Central memory CD4-positive, alpha-beta T cell (primary cell): ENCODE measurements at places on chromosomes 2 and 18.
A peak's percentile ranks its signal among the peaks of the same experiment; 100 is the strongest.

- DNase-seq = no peak
Observed at GRCh38 chr18:48956356-48956755, 5.6 kb upstream of the SMAD7 start.

GRCh38 chr2:241111440-241111805 is 9.3 kb upstream of the MTERF4 start:
- peak; percentile 57 for DNase-seq

DNA sequence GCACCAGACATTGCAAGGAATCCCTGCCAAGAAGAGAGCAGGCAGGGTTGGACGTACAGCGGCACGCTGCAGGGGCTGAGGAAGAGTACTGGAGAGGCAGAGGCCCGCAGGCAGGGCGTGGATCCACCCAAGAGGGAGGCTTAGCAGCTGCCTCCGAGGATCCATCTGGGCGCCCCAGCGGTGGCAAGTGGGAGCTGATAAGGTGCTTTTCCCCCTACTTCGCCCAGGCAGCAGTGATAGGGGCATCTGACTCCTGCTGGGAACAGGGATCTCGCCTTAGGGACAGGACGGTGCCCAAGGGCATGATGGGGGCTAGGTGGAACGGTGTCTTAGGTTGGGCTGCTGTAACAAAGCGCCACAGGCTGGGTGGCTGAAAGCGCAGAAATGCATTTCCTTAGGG is 67.4 kb upstream of the HS6ST1 start:
- no peak for DNase-seq

DNA sequence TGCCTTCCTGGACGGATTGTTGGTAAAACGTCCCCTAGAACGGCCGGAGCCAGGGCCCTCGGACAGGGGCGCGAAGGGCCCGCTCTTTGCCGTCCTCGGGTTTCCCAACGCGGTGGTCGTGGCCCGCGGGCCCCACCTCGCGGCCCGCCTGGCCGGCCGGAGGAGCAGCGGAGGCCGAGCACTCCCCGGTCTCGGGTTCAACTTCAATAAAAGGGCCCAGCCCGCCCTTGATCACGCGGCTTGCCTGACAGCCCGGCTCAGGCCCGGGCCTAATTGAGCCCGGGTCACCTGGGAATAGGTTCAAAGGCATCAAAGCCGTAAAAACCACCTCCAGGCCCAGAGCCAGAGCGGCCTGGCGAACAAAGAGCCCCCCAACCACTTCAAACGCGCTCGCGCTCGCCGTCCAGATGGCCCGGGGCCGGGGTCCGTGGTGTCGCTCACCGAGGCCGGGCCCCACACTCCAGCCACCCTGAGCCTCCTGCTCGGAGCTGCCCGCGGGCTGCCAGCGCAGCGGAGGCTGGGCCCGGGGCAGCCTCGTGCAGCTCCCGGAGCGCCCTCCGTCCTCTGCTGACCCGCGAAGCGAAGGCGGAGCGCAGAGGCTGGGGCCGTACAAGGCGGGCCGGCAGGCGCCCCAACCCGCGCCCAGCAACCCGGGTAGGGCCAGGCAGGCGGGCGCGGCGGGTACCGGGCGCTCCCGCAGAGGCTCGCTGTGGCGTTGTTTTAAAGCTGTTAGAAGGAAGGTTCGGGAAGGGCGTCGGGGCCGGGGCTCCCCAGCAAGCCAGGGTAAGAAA is 1.1 kb upstream of the TWIST2 start:
- DNase-seq = no peak

GRCh38 chr18:54263904-54264336 is 5.4 kb upstream of the POLI start:
- no peak for DNase-seq

DNA sequence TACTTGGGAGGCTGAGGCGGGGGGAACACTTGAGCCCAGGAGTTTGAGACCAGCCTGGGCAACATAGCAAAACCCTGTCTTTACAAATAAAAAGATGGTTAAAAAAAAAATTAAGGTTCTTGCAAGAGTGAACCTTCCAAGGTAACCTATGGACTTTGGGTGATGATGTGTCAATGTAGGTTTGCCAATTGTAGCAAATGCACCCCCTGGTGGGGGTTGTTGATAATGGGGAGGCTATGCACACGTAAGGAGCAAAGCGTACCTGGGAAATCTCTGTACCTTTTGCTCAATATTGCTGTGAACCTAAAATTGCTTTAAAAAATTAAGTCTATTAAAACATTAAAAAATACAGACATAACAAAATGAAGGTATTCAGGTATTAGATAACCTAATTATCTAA is 70.4 kb downstream of the CWC22 start:
- DNase-seq = no peak

DNA sequence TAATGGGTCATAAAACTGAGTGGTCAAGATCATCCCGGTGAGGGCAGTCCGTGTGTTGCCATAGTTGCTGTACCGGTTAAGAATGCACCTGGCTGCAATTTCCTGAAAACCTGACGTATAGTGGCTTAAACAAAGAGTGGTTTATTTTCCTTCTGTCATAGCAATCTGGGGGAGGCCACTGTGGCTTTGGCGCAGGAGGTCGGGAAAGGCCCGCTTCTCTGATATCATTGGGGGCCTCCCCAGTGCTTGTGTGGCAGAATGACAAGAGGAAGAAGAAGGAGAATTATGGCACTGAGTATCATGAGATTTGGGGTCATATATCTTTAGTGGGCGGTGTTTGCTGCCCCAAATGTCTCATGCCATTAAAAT is 4.4 kb downstream of the C2orf92 start:
- DNase-seq = no peak

GRCh38 chr2:185221-185620 is 78.6 kb downstream of the SH3YL1 start:
- no peak for DNase-seq

- no peak for DNase-seq
Observed at GRCh38 chr2:68537011-68537410, 69.6 kb downstream of the APLF start.

DNA sequence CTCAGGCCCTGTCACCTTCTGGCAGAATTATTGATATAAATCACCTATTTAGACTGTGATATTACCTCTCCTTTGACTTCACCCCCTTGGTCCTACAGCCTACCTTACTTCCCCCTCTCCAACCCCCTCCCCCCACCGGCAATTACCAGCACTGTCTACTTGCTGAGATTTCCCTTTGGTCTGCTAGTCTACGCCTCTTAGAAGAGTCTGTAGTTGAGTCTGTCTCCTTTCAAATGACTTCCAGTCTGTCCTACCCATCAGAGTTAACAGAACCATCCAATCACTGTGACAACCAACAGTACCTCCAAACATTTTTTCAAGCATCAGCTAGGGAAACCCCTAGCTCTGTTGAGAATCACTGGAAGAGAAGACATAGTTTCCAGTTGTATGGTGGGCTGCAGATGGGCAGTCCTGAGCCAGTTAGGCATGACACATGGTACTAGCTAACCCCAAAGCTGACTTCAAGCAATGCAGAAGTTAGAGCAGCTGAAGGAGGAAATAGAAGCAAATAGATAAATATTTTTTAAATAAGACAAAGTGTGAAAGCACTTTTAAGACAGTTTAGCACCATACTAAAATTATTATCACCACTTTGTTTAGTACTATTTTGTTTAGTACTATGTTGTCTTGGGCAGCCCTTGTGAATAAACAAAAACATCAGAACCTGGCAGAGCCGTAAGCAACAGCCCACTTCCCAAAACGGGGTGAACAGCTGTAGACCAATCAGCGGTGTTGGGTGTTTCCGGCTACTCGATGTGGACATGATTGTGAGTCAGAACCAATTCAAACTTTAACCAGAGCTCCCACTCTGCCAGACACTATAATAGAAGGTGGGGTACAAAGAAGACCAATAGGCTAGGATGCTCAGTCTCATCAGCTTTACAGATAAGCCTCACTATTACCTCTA is 2.7 kb upstream of the ASNSD1 start:
- no peak for DNase-seq

DNA sequence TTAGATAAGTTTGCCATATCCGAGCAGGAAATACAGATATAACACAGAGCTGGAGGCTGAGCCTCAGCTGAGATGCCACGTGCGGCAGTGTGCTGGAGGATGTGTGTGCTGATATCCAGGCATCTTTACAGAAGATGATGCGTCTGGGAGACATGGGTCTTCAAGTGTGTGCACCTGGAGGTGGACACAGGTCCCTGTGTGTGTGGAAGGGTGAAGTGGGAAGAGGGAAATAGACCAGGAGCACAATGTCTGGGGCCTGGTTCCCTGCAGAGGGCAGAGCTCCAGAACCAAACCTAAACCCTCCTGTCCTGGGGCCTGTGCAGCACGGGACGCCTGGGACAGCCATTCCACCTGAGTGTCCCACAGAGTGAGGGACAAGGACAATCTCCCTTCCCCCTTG is 180.3 kb upstream of the RAB12 start:
- DNase-seq = no peak

- no peak for DNase-seq
Observed at GRCh38 chr2:239039479-239039861, 191.6 kb downstream of the TWIST2 start.
